ENCODE measurements at places on chromosomes 6 and 20.

- DNase-seq, result no peak
These were observed 92.0 kb downstream of the THBS2 start for GRCh38 chr6:169161572-169162167.

GRCh38 chr20:3765171-3765882 lies 2.2 kb downstream of the ADISSP start:
- DNase-seq, result no peak

GRCh38 chr20:32822225-32822624 lies 2.5 kb downstream of the MAPRE1 start:
- DNase-seq, result no peak

- no peak for DNase-seq
These were observed 948.4 kb upstream of the EYS start for GRCh38 chr6:66655420-66655819.

DNA sequence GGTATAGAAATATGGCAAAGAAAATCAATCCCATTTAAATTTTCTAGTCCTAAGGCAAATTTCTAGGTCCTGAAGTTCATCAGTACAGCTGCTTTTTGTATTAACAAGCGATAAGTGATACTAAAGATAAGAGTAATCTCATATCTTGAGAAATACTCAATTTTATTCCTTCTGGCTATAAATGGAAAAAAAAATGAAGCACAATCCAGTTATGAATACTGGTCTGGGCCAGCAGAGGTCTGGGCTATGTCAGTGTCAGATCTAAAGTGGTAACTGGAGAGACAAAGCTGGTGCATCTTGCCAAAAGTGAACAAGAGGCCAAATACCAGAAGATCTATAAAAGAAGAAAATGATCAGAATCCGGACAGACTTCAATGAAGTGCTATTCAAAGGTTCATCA lies 126.4 kb downstream of the FUT9 start:
- DNase-seq, result no peak

DNA sequence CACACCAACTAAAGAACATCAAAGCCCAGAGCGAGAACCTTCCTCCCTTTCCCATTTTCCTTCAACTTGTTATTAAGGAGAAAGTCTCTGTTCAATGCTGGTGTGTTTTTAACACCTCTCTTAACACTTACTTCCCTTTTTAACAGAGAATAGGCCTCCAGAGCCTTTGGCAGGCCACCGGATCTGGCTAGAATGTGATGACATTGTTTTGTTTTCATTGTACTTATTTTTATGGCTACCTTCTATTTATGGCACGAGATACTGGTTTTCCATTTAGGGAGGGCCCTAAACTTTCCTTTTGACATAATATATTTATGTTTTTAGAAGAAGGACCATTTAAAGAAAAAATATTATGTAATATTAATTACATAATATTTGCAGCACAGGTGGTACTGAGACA lies 21.6 kb downstream of the TCF15 start:
- DNase-seq, result no peak

GRCh38 chr6:14848019-14848418 lies 397.9 kb upstream of the JARID2 start:
- no peak for DNase-seq

DNA sequence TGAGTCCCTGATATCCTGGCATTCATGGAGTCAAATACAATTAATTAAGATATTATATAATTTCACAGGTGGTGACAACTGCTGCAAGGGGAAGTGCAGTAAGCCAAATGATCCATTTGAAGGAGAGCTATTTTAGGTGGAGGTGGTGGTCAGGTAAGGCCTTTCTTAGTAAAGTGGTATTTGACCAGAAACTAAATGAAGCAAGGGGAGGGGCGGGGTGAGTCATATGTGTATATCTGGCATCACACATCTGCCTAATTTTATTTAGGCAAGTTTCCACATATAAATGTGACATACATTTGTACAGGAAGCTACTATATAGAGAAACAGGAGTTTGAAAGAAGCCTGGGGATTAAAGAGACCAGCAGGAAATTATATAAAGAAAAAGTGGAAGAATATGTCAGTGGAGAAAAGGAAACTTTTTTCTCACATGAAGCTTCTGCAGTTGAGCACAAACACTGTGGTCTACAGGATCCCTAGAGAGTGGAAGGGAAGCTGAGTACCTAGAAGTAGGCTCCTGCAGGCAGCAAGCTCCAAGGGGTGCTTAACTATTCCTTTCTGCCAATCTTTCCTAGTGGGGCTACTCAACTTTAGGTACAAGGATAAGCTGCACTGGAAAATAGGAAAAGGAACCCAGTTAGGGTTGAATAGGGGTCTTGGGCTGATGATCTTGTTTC lies 99.6 kb downstream of the OGFRL1 start:
- DNase-seq, result no peak

- DNase-seq, result no peak
These were observed 292.0 kb downstream of the CDH26 start for GRCh38 chr20:60250251-60250650.

GRCh38 chr6:141552463-141552862 lies 580.3 kb upstream of the GJE1 start:
- no peak for DNase-seq

- DNase-seq, result no peak
These were observed 158.7 kb downstream of the SCML4 start for GRCh38 chr6:107665382-107665781.

GRCh38 chr6:129133770-129134192 lies 250.8 kb downstream of the LAMA2 start:
- no peak for DNase-seq

GRCh38 chr20:49630396-49630951 lies 62.5 kb upstream of the PTGIS start:
- DNase-seq, result no peak

- peak; percentile 7 for DNase-seq
These were observed 147.2 kb downstream of the RPS12 start for GRCh38 chr6:132961610-132962009.

DNA sequence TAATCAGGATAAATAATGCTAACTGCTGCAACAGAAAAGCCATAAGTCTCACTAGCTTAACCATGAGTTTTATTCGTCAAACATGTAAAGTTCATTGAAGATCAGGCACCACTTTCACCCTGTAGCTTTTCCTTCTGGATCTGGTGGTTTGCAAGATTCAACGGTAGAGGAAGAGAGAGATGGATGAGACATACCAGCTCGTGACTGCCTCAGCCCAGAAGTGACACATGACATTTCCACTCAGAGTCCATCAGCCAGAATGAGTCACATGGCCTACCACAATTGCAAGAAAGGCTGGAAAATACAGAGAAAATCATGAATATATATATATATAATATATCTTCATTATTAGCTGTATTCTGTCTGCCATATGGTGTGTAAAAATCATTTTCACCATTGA lies 29.0 kb downstream of the SPTLC3 start:
- DNase-seq, result no peak

- DNase-seq, result no peak
These were observed 76.8 kb downstream of the REV3L start for GRCh38 chr6:111406200-111406721.

DNA sequence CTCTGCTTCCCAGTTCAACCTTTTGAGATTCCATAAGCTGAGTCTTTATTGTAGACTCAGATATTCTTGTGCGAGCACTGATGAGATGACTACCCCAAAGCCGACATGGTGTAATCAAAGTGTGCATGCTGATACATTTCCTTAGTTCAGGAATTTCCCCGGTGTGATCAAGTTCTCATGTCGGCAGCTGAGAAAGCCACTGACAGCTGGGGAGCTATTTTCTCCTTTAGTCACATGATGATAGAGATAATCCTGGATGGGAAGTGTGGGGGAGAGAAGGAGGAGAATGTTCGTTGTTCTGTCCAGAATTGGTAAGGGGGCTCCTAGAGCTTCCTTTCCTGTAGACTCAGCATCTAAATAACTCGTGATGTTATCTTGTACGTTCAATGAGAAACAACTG lies 7.7 kb upstream of the CAP2 start:
- DNase-seq, result no peak

GRCh38 chr20:47610247-47610944 lies 108.7 kb downstream of the NCOA3 start:
- peak; percentile 97 for DNase-seq

DNA sequence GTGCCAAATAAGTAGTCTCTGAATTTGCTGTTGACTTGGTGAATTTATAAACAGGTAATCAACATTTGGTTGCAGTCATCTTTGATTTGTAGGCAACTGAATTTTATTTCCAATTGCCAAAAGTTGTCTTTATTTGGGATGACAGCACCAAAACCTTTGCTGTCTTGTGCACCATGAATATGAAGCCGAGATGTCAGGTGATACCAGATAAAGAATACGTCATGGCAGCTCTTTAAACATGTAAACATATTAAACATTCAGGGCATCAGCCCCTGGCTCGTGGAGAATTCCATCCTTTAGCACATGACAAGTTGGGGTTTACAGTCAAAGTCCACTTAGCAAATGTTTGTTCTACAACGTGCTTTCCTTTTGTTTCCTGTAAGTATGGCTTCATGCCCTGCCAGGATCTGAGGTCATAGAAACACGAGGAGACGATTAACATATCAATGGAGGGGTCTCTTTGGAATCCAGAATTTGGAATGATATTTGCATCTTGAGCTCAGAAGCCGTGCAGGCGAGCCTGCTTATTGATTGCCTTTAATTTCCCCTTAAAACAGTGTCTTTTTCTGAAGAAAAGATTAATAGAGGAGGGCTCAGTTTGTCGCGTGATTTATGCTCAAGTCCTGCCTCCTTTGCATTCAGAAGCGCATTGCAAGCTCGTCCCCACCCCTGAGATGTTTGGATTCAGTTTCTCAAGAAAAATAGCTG lies 170.2 kb upstream of the ZNF217 start:
- DNase-seq, result no peak

GRCh38 chr20:40869218-40870147 lies 159.1 kb upstream of the TOP1 start:
- no peak for DNase-seq

- no peak for DNase-seq
These were observed 119.0 kb upstream of the RNF24 start for GRCh38 chr20:4134355-4134834.

- DNase-seq, result no peak
These were observed 19.5 kb downstream of the ANKRD60 start for GRCh38 chr20:58208944-58209343.

DNA sequence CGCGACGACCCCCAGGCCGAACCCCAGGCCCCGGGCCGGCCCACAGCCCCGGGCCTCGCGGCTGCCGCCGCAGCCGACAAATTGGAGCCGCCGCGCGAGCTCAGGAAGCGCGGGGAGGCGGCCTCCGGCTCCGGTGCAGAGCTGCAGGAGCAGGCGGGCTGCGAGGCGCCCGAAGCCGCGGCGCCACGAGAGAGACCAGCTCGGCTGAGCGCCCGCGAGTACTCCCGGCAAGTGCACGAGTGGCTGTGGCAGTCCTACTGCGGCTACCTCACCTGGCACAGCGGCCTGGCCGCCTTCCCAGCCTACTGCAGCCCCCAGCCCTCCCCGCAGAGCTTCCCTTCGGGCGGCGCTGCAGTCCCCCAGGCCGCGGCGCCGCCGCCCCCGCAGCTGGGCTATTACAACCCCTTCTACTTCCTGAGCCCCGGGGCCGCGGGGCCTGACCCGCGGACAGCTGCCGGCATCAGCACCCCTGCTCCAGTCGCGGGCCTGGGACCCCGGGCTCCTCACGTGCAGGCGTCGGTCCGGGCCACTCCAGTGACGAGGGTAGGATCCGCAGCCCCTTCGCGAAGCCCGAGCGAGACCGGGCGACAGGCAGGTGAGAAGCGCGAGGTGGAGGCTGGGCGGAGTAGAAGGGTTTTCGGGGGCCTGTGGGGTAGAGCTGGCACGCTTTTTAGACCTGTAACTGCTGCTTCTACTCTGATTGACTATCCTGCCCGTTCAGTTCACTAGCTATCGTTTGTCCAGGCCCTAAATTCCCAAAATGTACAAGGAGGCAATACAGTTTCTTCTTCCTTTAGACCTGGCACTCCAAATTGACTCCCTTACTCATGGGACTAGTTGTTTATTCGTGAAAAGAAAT lies 654 bp downstream of the FAM8A1 start:
- peak; percentile 44 for DNase-seq

DNA sequence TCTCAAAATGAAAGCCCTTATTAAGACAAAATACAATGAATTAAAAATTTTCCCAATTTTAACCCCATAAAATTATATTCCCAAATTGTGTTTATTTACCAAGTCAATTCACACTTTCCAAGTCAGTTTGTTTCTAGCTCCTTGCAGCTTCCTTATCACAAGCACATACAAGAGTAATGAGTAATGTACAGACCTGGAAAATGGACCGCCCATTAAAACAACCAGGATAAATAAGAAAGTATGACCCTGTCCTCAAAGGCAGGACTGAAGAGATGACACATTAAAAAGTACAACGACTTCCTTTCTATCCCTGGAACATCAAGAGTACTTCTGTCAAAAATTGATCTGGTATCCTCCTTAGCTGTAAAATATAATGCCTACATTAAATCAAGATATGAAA lies 47.1 kb upstream of the TMX4 start:
- no peak for DNase-seq

DNA sequence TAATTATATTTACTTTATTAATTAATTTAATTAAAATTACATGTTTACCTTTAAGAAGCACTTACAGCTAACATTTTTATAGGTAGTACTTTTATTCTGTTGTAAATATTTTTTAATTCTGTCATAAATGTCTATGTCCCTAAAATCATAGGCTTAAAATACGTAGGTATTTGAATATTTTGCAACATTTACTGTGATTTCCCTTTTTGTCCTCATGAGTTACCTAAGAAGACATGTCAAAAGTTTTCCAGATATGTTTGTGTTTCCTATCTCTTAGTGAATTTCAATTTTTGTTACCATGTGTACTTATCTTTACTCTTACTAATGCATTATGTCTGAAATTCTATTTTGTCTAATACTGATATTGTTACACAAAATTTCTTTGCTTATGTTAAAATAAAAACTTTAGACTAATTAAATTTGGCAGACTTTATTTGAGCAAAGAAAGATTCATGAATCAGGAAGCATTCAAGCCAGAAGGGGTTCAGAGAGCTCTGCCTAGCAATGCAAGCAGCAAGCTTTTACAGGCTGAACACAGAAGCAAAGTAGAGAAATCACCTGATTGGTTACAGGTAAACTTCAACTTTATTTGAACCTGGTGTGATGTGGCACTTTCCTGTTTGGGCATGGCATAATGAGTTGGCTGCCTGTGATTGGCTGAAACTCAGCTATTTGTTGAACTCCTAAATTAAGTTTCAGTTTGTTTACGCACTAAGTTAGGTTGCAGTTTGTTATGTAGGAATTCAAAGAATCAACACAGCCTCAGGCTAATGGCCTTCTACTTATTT lies 123.2 kb upstream of the TMEM170B start:
- peak; percentile 60 for DNase-seq

- DNase-seq, result no peak
These were observed 14.0 kb upstream of the COL10A1 start for GRCh38 chr6:116139917-116140316.
